Omental fat pad (tissue), 4 donors: ENCODE measurements at places on chromosomes 7 and 10. TPM values are rescaled to one million over a fixed set of nuclear protein-coding genes. Genes with fewer than 3 reads are reported as not detected.

The BAG3 gene
- 16.1 TPM for total RNA-seq

The CCDC3 gene
- 38.4 TPM for total RNA-seq

The COBL gene
- 26.9 TPM for total RNA-seq

The ORC5 gene
- total RNA-seq, result 9.4 TPM

The CHAT gene
- total RNA-seq, result not detected

GRCh38 chr7:4835398-4836205 is 26.2 kb downstream of the PAPOLB start:
- DNase-seq, result no peak

DNA sequence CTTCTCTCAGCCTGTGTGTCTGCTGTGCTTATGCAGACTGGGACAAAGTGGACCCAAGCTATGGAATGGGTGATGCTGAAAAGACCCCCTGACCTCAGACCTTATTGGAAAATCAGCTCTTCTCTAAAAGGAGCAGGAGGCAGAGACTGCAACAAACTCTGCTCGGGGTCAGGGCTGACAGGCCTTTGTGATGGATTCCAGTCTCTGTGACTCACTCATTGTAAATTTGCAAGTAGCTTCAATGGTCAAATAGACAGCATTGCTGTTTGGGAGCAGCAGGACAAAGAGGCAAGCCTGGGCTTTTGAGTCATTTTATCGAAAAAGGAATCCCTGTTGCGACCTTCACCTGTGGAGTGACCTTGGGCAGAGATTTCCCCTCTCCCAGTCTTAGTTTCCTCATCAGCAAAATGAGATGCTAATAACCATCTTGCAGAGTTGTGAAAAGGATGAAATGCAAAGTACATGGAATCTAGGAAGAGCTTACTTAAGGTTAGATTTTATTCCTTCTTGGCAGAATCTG is 26.1 kb upstream of the GPR26 start:
- DNase-seq, result no peak

DNA sequence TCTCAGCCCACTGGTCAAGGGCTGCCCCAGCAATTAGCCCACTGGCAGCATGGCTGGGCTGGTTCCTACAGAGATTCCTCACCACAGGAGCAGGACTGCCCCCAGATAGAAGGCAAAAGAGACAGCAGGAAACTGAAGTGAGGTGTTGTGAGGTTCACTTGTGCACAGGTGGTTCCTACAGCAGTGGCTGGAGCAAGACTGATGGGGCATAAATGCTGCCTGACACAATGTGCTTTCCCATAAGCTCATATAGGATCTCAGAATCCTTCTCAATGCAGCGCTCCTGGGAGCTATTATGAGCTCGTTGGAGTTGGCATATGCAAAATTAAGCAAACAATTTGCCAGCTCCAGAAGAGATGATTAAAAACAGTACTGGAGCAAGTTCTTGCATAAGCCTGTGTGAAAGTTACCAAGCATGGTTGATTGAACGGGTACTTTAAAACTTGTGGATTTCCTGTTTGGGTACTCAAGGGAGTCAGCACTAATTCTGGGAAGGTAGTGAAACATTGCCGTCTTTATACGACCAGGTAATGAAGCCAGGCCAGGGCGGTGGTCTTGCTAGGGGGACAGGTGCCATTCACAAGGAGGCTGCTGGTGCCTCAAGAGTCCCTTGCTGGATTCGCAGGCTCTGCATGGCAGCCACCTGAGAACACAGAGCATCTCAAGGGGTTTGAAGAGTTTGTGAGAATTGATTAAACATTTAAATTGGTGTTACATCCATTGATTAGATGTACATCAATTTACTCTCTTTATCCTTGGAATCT is 20.3 kb upstream of the PRKCQ start:
- DNase-seq, result no peak

GRCh38 chr10:112375721-112376395 is 1.9 kb downstream of the ACSL5 start:
- DNase-seq, result no peak

GRCh38 chr7:124071843-124072242 is 39.0 kb upstream of the TMEM229A start:
- DNase-seq, result no peak

GRCh38 chr7:73823873-73824592 is 6.8 kb upstream of the CLDN4 start:
- DNase-seq, result no peak

GRCh38 chr7:24587853-24588252 is 14.6 kb downstream of the PALS2 start:
- DNase-seq, result no peak

- no peak for DNase-seq
These were observed 109.3 kb downstream of the TCF7L2 start for GRCh38 chr10:113059371-113059780.

GRCh38 chr10:36583690-36584089 is 541.7 kb upstream of the ANKRD30A start:
- no peak for DNase-seq

DNA sequence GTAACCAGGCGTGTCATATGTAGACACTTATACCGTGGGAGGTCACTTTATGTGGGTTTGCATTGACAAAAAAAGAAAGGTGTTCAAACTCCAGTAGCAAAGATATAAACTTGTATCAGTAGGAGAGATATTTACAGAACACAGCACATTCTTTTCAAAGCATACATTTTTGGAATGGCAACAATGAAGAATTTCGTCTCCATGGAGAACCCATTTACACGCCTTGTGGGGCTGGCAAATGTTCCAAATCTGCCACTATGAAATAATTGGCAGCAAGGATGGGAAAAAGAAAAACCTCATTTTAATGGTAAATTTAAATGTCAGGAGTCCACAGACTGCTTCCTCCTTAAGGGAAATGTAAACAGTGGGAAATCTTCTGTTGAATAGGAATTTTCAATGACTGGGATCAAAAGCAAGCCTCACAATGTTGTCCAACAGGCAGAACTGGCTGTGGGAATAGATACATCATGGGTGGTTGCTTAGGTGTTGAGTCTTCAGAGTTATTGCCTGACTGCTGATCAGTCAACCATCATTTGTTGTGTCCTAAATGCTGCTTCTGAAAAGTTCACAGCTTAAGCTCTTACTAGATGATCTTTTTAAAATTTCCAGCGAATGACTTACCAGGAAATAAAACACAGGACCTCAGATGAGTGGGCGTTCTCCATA is 256.6 kb upstream of the SEMA3C start:
- DNase-seq, result no peak
